ENCODE measurements at places on chromosomes 16 and 17. TPM values are rescaled to one million over a fixed set of nuclear protein-coding genes. Genes with fewer than 3 reads are reported as not detected.

DNA sequence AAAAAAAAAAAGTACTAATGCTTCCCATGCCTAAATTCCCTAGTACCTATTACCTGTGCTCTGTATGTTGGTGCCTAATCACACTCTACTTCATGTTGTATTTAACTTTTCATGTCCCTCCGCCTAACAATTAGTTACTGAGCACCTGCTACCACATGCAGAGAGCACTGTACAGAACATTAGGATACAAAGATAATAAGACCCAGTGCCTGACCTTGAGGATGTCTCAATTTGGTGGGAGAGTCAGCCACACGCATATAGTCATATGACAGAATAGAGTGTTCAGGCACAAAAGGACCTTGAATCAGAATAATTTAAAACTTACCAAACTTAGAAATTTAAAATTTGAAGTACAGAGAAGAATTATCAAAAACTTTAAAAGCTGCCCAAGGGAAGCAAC is 42.1 kb downstream of the USP31 start:
- no peak overlapping the region for H3K27ac ChIP-seq
- H3K27me3 ChIP-seq, result no peaks in the 10 kb centered on the region
- DNase-seq, result no peak
- no peaks in the 10 kb centered on the region for H3K4me1 ChIP-seq
- no peak overlapping the region for H3K4me3 ChIP-seq
- H3K36me3 ChIP-seq, result peaks cover 15% of the 10 kb centered on the region

DNA sequence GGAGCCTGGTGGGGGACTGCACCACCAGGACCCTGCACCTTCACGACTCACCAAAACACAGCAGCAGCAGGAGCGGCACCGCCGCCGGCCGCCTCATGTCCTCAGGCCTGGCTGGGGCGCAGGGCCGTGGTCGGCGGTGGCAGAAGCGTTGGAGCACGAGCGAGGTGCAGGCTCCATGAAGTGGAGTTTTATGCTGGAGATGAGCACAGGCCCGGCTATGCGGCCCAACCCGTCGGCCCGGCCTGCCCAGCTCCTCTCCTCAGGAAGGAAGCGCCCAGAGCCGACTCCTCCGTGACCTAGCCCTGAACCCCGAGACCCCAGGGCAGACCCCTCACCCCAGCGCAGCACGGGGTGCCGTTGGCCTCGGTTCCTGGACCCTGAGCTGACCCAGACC is at the start of gene PRSS27:
Gene PRSS27 (minus strand): TSS at position 161 of the 394 bp plus-strand sequence. CDS start 64 bp downstream, at position 97.
- H3K4me1 ChIP-seq, result no peaks in the 10 kb centered on the region
- H3K4me3 ChIP-seq, result peak within 1 kb of the TSS; percentile 59
- no peak for DNase-seq
- H3K27ac ChIP-seq, result peak within 1 kb of the TSS; percentile 68
- H3K27me3 ChIP-seq, result no peaks in the 10 kb centered on the region

GRCh38 chr17:79938336-79939093 is 97.2 kb downstream of the TBC1D16 start:
- no peak overlapping the region for H3K4me3 ChIP-seq
- no peaks in the 10 kb centered on the region for H3K27me3 ChIP-seq
- H3K4me1 ChIP-seq, result peaks cover 39% of the 10 kb centered on the region
- H3K27ac ChIP-seq, result no peak overlapping the region
- no peaks in the 10 kb centered on the region for H3K36me3 ChIP-seq

GRCh38 chr17:79398441-79398840 is 212.4 kb downstream of the RBFOX3 start:
- no peak for DNase-seq
- H3K27me3 ChIP-seq, result peaks cover 86% of the 10 kb centered on the region
- H3K4me3 ChIP-seq, result no peak overlapping the region
- H3K27ac ChIP-seq, result no peak overlapping the region

- H3K36me3 ChIP-seq, result no peaks in the 10 kb centered on the region
- H3K27me3 ChIP-seq, result peaks cover 5% of the 10 kb centered on the region
- DNase-seq, result no peak
- no peaks in the 10 kb centered on the region for H3K4me1 ChIP-seq
Observed at GRCh38 chr16:29107299-29107698, 122.4 kb downstream of the LAT start.

- H3K27me3 ChIP-seq, result no peaks in the 10 kb centered on the region
- H3K4me1 ChIP-seq, result no peaks in the 10 kb centered on the region
- no peak overlapping the region for H3K4me3 ChIP-seq
- H3K36me3 ChIP-seq, result no peaks in the 10 kb centered on the region
- no peak for DNase-seq
Observed at GRCh38 chr17:30550512-30551273, 73.5 kb downstream of the GOSR1 start.

DNA sequence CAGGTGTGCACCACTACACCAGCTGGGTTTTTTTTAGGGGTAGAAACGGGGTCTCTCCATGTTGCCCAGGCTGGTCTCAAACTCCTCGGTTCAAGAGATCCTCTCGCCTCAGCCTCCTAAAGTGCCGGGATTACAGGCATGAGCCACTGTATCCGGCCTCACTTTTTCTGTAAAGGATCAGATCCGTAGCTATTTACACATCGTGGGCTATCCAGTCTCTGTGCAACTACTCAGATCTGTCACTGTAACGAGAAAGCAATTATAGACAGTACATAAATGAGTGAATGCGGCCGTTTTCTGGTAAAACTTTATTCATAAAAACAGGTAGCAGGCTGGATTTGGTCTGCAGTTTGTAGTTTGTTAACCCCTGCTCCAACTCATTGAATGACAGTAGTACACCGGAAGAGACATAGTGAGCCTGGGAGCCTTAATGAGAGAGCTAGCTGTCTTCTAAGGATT is 44.5 kb downstream of the VMP1 start:
- H3K27ac ChIP-seq, result no peak overlapping the region
- H3K4me1 ChIP-seq, result peaks cover 26% of the 10 kb centered on the region
- H3K36me3 ChIP-seq, result no peaks in the 10 kb centered on the region
- no peak overlapping the region for H3K4me3 ChIP-seq

Gene NPIPA8
- total RNA-seq, result 2.8 TPM

Gene STX1B
- 1.1 TPM for total RNA-seq

Gene PRCD
- total RNA-seq, result not detected

Gene ZNF174
- 13.7 TPM for total RNA-seq

All from A673 (cell line).